Activated CD4-positive, alpha-beta T cell treated with anti-CD3 and anti-CD28 coated beads, Interleukin-2, Interleukin-6, amounts not matched to agents 100 ng/mL and 50 ng/mL, durations not matched to agents 16 hours and 8 hours (primary cell): ENCODE measurements at places on chromosomes 16 and 17.

DNA sequence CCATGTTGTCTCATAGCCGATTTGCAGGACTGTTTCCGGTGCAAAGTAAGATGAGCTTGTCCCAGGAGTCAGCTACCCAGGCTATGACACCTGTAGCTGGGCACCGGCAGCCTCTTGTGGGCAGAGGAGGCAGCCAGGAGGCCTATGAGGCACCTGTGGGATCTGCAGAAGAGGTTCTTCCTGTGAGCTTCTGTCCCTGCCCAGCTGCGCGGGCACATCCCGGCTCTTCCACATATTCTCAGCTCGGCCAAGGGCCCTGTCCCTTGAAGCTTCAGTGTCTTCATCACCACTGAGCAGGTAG, 21.3 kb upstream of the CAPN15 start:
- no peak for DNase-seq

GRCh38 chr16:16884451-16884850, 505.5 kb downstream of the NPIPA7 start:
- no peak for DNase-seq

DNA sequence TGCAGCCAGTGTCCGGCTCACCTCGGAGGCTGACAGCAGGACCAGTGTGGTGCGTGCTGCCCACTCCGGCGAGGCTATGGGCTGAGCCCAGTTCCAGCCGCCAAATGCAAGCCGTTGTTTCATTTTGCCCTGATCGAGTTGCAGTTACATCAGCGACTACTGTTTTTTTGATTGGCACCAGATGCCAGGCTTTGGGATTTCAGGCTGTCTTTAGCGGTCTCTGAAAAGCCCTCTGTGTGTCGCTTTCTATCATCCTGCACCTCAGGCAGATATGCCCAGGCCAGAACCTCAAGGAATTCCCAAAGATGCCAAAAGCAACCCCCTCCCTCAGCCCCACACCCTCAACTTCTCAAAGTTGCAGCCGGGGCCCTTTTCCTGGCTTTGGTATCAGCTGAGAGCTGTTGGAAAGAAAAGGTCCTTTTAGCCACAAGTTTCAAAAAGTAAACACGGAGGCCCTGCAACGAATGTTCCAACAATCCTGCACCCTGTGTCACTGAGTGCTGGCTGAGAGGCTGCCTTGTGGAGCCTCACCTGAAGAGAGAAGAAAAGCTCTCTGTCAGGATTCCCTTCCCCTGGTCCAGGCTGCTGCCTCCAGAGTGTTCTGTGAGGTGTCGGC, 58.9 kb downstream of the WWP2 start:
- no peak for DNase-seq

DNA sequence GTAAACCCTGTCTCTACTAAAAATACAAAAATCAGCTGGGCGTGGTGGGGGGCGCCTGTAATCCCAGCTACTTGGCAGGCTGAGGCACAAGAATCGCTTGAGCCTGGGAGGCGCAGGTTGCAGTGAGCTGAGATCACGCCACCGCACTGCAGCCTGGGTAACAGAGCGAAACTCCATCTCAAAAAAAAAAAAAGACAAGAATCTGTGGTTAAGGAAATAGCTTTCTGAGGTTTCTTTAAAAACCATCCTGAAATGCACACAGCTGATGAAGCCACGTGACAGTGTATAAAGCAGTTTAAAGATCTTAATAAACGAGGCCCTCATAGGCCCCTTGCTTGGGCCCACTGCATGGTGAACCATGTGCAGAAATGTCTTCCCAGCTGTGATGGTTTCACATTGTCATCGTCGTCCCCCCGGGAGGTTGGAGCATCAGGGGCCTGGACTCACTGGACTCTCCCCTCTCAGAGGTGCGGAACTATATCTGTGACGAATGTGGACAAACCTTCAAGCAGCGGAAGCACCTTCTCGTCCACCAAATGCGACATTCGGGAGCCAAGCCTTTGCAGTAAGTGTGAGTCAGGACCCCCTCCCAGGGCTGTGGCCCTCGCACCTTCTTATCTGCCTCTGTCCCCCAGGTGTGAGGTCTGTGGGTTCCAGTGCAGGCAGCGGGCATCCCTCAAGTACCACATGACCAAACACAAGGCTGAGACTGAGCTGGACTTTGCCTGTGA, 16.2 kb downstream of the ZNF276 start:
- peak; percentile 52 for DNase-seq

GRCh38 chr17:57187391-57187790, 68.9 kb upstream of the MSI2 start:
- DNase-seq: no peak

- DNase-seq: peak; percentile 64
Observed at GRCh38 chr17:28046034-28046825, 3.8 kb downstream of the NLK start.
